Mucosa of descending colon (tissue), 3 donors: ENCODE measurements at places on chromosomes 4 and X. TPM values are rescaled to one million over a fixed set of nuclear protein-coding genes. Genes with fewer than 3 reads are reported as not detected.

The RAB40AL gene
- total RNA-seq, result 1.3 TPM

GRCh38 chr4:20249333-20249732 is 2.4 kb upstream of the SLIT2 start:
- DNase-seq, result no peak

- DNase-seq, result no peak
These were observed 237.6 kb downstream of the FSTL5 start for GRCh38 chr4:161926033-161926828.

GRCh38 chr4:18105030-18106011 is 83.8 kb upstream of the LCORL start:
- DNase-seq, result no peak

- DNase-seq, result no peak
These were observed 46.2 kb upstream of the NHS start for GRCh38 chrX:17328837-17329236.
